ENCODE measurements at places on chromosomes 6 and 20.

- DNase-seq: no peak
These were observed 27.1 kb upstream of the KIAA1586 start for GRCh38 chr6:57019434-57019833.

- peak; percentile 2 for DNase-seq
These were observed 653 bp downstream of the LMBRD1 start for GRCh38 chr6:69796073-69796641.

DNA sequence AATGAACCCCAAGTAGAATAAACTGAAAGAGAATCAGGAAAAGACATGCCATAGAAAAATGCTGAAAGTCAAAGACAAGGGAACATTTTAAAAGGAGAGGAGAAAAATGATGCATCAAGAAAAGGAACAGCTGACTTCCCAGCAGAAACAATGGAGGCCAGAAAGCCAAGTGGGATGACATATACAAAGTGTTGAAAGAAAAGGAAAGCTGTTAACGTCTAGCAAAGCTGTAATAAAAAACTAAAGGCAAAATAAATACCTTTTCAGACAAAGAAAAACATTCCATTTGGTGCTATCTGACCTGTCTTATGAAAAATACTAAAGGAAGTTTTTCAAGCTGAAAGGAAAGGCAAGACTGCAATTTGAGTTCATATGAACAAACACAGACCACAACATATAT, 34.1 kb upstream of the PDE10A start:
- DNase-seq: no peak

- no peak for DNase-seq
These were observed 8.5 kb upstream of the PSMG4 start for GRCh38 chr6:3250231-3250675.

DNA sequence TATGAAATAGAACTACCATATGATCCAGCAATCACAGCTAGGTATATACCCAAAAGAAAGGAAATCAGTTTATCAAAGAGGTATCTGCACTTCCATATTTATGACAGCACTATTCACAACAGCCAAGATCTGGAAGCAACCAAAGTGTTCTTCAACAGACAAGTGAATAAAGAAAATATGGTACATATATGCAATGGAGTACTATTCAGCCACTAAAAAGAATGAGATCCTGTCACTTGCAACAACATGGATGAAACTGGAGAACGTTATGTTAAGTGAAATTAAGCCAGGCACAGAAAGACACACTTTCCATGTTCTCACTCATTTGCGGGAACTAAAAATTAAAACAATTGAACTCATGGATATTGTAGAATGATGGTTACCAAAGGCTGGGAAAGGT, 15.3 kb downstream of the PCNA start:
- DNase-seq: no peak

DNA sequence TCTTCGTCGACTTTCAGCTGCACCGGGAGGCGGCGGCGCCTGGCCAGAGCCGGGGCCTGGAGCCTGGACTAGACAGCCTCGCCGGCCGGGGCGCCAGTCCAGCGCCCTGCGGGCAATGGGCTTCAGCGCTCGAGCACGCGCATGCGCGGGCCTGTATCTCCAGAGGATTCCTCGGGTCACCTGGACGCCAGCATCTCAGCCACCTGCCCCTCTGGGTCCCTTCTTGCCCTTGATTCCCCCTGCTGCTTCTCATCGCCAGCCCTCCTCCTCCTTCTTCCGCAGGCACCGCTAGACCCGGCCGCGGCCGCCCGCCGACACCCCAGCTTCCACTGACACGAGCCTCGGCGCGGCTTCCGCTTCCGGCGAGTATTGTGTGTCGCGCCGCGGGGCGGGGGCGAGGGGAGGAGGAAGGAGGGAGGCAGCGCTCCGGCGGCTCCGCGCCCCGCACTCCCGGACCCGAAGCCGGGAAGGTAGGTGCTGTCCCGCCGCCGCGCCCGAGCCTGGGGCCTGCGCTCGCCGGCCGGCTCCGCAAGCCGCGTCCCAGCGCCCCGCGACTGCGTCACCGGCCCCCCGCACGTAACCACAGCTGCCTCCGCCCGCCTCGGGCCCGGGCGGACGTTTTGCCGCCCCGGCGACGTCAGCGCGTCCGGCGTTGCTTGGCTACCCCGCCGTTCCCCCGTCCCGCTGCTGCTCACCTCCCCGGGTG, at the start of gene TRIM39:
TSS of gene TRIM39 (plus strand) at position 402 of the 706 bp plus-strand sequence. CDS start 2,391 bp downstream, outside the sequence.
- peak; percentile 87 for DNase-seq

GRCh38 chr6:10441004-10441654, 26.3 kb upstream of the TFAP2A start:
- DNase-seq: no peak

DNA sequence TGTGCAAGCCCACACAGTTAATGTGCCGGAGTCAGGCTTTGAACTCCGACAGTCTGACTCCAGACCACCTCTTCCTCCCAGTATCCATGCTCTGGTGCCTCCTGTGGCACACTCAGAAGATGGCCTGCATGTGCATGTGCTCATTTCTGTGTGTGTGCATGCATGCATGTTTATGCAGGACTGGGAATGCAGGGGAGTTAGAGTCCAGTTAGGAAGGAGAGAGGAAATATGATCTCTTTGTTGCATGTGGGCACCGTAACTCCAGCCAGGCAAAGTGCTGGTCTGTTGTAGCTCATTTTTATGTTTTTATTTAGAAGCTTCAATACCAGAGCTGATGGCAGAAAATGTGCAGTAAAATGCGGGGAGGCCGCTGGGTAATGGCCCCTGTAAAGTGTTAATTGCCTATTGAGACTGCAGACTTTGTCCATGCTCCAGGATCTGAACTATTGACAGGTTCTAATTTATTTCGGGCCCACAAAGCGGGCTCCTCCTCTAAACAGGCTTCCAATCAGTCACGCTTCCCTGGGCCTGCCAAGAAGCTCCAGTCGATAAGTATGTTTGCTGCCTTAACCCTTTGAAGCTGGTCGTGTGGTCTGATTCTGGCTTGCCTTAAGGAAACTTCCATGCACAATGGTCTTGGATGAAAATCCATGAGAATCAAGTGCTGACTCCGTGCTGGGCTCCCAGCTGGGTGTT, 248.3 kb downstream of the DHX35 start:
- DNase-seq: no peak

GRCh38 chr20:9837634-9838033, 1.2 kb downstream of the PAK5 start:
- no peak for DNase-seq

GRCh38 chr6:32168807-32169591, 4.6 kb downstream of the EGFL8 start:
- no peak for DNase-seq

- no peak for DNase-seq
These were observed 735.7 kb upstream of the HS3ST5 start for GRCh38 chr6:115078555-115078954.

DNA sequence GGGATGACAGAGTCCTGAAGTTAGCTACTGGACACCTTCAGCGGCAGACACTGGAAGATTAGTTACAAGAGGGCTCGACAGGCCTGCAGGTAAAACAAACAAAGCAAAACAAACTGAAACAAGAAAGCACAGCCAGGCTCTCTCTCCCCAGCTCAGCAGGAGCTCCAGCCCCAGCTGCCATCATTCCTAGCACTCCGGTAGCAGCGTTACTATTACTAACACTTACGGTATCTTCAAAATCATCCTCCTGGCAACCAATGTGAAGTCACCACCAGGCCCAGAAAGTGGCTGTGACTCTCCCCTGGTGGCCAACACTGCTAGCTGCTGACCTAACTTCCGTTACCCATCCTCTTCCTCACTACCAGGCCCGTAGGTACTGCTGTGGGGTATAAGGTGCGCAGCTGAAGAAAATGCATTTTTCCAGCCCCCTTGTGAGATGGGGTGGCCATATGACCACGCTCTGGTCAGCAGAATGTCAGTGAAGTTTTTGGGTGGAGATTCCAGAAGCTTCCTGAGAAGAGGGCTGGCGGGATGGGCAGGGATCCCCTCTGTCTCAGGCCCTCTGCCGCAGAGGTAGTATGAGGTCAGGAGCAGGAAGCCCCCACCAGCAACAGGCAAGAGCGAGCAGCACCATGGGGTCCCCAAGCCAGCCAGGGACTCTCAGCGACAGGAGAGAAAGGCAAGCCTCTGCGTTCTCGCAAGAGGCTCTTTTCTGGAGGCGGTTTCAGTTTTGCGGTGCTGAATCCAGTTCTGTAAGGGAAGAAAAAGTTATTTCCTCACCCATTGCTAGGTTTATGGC, 37.4 kb upstream of the TBXT start:
- DNase-seq: no peak

DNA sequence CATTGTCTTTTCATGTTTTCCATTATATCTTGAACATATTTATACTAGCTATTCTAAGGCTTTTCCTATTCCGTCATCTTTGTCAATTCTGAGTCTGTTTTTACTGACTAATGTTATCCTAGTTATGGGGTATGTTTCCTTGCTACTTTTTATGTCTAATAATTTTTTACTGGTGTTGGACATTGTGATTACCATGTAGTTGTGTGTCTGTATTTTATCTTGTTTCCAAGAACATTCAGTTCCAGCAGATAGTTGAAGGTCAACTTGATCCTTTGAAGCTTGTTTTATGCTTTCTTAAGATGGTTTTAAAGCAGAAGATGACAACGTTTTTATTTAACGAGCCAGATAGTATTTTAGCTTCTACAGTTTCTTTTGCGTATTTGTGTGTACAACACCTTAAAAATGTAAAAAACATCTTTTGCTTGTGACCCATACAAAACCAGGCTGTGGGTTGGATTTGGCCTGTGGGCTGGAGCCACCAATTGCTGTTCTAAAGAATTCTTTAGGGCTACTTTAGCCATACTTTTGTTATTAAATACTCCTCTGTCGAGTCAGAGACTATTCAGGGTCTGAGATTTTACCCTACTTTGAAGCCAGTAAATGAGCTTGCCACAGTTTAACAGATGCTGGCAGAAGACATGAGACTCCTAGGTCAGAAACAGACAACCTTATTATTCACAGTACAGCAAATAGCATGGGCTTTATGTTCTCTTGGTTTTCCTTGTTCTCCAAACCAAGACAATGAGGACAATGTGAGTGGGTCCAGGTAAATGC, 38.7 kb upstream of the REV3L start:
- DNase-seq: no peak

DNA sequence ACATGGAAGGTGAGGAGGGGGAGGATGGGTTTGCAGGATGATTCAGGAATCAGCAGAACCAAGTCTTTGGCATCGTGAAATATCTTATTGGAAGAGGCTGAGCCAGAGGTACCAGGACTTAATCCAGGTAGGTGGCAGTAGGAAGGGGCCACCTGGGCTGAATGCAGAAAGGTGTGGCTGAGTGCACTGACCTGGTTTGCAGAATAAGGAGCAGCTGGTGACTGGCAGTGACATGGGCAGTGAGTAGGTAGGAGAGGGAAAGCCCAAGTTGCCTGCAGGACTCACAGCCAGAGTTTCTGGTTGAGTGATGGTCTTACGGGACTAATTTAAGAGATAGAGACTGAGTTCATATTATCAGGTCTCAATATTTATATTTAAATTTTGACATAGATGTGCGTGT, 1.1 kb upstream of the PBOV1 start:
- DNase-seq: no peak

DNA sequence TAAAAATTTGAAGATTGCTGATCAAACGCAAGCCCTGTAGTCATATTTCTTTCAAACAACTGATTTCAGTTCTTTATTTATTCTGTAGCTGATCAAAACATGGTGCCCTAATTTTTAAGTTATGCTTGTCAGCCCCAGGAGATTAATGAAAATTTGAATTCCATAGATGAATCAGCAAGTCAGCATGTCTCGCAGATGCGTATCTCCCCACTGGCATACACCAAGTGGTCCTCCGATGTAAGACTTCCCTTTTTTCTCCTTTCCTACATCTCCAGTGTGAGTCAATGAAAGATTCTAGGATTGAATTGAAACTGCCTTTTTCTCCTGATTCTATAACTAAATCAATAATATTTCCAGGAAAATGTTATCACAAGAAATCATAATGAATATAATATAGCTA, 539.6 kb upstream of the NOX3 start:
- DNase-seq: no peak

DNA sequence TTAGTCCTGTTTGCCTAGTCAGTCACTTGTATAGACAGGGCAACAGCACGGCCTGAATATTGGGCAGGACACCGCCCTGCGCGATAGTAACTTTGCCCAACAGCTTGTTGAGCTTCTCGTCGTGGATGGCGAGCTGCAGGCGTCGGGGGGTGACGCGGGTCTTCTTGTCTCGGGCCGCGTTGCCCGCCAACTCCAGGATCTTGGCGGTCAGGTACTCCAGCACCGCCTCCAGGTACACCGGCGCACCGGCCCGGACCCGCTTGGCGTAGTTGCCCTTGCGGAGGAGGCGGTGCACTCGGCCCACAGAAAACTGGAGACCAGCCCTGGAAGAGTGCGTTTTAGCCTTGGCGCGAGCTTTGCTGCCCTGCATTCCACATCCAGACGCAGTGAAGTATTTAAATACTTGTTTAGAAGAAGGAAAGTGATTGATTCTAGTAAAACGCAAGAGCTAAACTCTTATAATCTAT, 92.8 kb upstream of the BTN3A2 start:
- DNase-seq: no peak

Measured in inflammatory macrophage treated with lipopolysaccharide for 4 hours (primary cell).